ENCODE measurements at places on chromosomes 7 and 10. TPM values are rescaled to one million over a fixed set of nuclear protein-coding genes. Genes with fewer than 3 reads are reported as not detected.
A peak's percentile ranks its signal among the peaks of the same experiment; 100 is the strongest.

- no peak for DNase-seq
These were observed 40.8 kb downstream of the TAS2R41 start for GRCh38 chr7:143518521-143518920.

DNA sequence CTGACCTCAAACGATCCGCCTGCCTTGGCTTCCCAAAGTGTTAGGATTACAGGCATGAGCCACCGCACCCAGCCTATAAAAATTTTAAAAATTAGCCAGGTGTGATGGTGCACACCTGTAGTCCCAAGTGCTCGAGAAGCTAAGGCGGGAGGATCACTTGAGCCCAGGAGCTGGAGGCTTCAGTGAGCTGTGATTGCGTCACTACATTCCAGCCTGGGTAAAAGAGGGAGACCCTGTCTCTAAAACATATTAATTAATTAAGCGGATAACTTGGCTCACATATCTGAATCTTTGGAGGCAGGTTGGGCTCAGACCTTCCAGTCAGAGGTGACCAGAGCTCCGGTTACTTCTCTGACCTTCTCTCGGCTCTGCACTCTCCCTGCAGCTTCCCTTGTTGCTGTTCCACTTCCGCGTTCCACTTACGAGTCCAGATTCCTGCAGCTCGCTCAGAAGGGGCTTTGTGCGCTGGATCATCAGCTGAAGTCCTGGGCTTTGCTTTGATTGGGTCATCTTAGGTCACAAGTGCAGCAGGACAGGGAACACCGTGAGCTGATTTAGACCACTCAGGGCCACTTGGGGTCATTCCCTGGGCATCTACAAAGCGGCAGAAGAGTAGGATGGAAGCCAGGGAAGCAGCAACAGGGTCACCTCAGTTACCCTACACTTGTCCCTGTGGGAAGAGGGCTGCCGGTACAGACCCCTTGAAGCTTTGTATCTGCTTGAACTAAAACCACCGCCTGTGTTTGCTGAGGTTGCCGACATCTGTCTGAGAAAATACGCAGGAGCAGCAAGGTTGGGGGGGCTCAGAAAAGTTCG, 2.0 kb upstream of the ARPC1B start:
- peak; percentile 28 for DNase-seq

- no peak for DNase-seq
These were observed 490.6 kb downstream of the CCSER2 start for GRCh38 chr10:84818961-84819360.

GRCh38 chr7:27125986-27126394, 4.6 kb downstream of the HOXA4 start:
- no peak for DNase-seq

GRCh38 chr10:112701878-112702255, 248.2 kb upstream of the TCF7L2 start:
- no peak for DNase-seq

GRCh38 chr7:148344406-148344805, 246.2 kb upstream of the C7orf33 start:
- no peak for DNase-seq

DNA sequence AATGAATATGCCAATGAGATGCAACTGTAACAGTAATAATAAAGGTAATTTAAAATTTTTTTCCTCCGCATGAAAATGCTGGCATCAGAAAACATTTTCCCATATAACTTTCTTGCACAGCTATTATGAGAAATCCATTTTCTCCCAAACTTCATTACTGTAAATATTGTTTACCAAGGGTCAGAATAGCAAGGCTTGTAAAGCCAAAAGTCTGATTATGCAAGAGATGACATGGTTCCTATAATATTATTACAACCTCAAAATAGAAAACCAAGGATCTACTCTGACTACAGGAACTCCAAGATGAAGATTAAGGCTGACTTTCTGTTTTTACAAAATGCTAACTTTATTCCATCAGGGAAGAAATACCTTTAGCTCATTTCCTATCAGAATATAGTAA, 162.7 kb upstream of the CDK1 start:
- DNase-seq = no peak

HHEX gene
- total RNA-seq = 1.8 TPM

FAM25A gene
- not detected for total RNA-seq

DNA sequence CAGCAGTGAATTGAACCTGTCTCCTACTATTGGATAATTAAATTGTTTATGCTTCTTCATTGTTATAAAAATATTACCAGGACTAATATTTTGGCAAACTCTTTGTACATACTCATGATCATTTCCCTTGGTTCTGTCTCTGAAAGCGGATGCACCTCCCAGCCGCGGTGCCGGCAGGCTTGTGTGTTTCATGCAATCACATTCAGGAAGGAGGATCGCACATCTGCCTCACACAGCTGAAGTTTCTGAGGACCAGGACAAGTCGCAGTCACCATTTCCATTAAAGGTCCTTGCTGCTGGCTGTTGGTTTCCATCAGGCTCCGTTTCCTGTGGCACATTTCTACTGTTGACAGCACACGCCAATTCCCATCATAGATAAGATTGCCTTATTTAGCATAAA, 117.8 kb upstream of the SHH start:
- DNase-seq = no peak

RAB18 gene
- 143 TPM for total RNA-seq

GRCh38 chr7:98227939-98228338, 16.7 kb downstream of the BHLHA15 start:
- no peak for DNase-seq

DNA sequence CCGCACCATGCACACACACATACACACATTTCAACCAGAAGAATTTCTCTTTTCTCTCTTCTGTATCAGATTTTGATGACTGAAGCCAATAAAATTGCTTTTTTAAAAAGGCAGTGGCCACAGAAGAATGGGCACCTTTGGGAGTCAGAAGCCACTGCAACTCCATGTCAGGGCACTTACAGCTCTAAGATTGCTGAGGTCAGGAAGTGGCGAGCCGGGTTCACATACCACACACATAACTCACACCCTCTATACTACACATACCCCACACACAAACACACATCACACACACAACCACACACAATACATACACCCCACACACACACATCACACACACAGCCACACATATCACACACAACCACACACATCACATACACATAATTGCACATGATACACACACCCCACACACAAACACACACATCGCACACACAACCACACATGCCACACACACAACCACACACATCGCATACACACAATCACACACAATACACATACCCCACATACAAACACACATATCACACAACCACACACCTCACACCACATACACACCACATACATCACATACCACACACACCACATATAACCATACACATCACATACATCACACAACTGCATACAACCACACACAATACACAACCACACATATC, 31.2 kb downstream of the GPRIN2 start:
- peak; percentile 91 for DNase-seq

CRTAC1 gene
- total RNA-seq = not detected

GRCh38 chr7:68925241-68925640, 673.0 kb upstream of the AUTS2 start:
- DNase-seq = no peak

- no peak for DNase-seq
These were observed 181.9 kb upstream of the LYZL2 start for GRCh38 chr10:30811276-30812017.

DNA sequence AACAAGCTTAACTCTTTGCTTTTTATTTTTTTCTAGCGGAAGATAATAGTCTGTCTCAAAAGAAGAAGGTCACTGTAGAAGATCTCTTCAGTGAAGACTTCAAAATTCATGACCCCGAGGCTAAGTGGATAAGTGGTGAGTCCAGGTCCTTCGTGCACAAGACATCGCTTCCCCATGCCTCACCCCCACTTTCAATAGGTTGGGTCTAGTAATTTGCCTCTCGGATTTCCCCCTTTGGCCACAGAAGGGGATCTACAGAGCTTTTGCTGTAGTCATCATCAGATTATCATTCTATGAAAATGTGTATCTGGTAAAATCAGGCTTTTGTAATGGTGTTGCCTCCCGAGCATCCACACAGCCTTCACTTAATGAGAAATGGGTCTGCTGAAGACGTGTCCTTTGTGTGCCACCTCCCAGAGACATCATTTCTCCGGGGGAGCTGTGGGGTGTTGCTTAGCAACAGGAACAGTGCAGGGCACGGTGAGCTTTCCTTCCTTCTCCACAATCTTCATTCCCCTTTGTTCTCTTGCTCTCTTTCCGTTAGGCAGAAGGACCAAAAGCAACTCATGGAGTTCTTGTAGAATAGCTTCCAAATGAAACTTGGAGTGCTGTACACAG, 422.8 kb downstream of the DPP6 start:
- DNase-seq = no peak

- no peak for DNase-seq
These were observed 25.5 kb upstream of the ABLIM1 start for GRCh38 chr10:114683593-114683992.

GRCh38 chr7:21414795-21415393, 13.0 kb upstream of the SP4 start:
- DNase-seq = no peak

DNA sequence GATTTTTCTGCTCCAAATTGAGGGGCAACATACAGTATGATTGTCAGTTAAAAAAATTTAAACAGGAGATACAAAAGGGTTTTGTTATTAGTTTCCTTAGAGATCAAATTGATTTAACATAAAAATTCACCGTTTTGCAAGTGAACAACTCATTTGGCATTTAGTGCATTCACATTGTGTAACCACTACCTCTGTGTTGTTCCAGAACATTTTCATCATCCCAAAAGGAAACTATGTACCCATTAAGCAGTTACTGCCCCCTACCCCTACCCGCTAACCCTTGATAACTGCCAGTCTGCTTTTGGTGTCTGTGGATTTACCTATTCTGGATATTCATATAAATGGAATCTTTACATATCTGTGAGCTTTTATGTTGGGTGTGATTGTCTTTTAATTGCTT, 3.1 kb downstream of the ZRANB1 start:
- peak; percentile 24 for DNase-seq

DNA sequence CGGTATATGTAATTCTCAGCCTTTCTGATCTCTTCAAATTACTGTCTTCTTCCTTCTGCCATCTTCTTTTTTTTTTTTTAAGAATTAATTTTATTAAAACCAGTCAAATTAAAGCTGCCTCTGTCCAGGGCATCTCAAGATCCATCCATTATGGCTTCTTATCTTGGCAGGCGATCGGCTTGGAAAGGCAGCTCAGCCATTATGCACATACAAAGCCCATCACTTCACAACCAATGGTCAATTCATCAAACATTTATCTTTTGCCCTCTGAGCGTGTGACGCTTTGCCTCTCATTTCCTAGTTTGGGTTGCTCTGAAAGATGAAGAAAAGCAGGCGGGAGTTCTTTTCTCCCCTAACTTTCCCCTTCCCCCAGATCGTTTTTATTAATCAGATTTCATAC, 591.6 kb downstream of the LRMDA start:
- DNase-seq = no peak

Data from HFFc6 (cell line).